Progenitor cell of endocrine pancreas (in vitro differentiated cells): ENCODE measurements at places on chromosomes 1 and 21.

DNA sequence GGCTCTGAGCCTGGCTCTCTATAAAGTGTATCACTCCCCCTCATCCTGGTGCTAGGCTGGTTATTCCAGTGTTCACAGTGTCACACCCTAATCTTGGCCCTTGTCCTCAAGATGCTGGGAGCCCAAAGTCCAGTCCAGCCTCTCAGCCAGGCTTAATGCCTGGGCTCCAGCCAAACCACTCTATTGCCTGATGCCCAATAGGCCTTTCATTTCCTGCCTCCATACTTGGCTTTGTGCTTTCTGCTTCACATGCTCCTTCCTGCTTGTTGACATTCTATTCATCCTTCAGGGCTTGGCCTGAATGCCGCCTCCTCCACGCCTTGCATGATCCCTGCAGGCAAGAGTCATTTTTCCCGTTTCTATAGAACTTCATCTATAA lies 1.7 kb downstream of the KLHDC8A start:
- no peak for DNase-seq

- DNase-seq, result no peak
Observed at GRCh38 chr1:37605806-37606474, 10.2 kb upstream of the GNL2 start.

GRCh38 chr1:200888349-200888838 lies 6.3 kb upstream of the INAVA start:
- DNase-seq, result no peak

DNA sequence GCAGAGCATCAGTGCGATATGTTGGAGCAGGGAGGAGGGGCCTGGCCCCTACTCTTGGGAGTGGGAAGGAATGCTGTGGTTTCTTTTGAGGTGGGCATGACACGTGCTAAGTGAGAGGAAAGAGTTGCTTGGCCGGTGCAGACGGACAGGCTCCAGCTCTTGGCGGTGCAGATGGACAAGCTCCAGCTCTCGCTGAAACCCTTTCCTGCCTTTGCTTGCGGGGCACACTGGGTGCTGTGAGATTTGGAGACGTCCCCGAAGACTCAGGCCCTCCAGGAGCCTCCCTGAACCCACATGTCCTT lies 15.9 kb downstream of the PDXK start:
- DNase-seq, result no peak

DNA sequence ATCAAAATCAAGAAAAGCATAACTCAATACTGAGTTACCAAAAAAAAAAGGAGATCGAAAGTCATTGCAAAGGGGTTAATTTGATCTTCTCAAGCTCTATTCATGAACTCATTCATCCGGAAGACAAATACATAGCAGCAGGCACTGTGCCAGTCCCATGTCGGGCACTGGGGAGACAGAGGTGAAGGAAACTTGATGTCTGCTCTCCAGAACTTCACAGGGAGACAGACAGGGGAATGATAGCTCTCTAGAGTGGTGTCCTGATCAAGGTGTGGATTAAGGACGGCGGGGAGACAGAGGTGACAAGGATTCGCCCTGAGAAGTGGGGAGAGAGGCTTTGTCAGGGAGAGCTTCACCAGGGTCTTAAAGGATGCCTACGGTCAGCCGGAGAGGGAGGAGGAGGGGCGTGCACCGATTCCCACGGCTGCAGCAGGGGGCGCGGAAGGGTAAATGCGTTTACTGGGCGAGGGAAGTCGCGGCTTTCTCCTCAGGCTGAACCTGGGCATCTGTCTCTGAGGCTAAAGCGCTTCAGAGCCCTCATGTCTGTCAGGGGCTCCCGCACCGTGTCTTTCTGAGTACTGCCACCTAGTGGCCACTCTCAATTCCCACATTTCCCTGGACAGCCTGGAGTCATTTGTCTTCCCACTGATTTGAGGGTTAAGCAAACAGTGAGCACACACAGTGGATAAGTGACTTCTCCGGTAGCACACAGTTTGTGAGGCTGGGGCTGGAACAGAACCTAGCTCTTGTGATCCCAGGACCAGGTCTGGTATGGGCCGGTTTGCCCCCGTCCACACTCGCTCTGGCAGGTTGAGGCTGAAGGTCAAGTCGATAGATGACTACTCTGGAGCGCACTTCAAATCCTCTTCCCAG lies 152.8 kb downstream of the TENT5C start:
- peak; percentile 83 for DNase-seq

- no peak for DNase-seq
Observed at GRCh38 chr1:55337801-55338447, 122.8 kb upstream of the USP24 start.

DNA sequence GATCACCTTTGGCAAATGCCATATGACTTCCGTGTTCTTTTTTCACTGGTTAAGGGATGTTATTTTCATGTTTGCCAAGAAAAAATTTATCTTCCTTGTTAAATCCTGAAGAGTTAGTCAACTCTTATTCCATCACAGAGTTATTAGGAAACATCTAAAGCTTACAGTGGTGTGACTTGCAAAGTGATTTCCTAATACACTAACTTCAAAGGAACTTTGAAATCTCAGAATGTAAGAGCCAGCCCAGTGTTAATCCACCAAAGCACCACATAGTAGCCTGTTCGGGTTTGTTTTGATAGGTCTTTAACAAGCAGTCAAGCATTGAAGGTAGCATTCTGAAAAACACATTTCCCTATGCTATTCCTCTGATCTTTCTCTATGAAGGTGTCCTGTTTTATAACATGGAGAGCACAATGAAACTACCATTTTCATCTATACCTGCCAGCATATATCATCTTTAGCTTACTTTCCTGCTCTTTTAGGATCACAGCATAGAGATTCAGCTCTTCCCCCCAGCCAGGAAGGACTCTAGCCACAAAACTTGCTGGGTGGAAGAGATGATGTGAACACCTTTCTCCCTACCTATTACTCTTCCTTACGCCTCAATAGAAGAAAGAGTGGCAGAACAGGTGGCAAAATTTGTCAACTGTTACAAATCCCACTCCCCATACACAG lies 82.4 kb upstream of the MAGI3 start:
- no peak for DNase-seq

DNA sequence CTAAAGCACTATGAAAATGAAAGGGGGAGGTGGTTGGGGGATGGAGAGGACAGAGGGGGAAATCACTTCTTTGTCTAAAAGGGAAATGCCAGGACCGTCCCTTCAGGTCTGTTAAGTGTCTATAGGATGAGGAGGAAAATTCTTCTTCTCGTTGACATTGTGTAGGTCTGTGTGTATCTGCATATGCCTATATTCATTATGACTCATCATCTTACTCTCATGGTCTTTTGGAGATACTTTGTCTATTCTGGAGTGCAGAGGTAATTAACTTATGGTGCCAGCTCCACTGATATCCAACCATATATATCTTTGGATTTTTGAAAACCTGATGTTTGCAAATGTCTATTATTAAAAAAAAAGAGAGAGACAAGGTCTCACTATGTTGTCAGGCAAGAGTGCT lies 143.7 kb downstream of the PBX1 start:
- no peak for DNase-seq

- no peak for DNase-seq
Observed at GRCh38 chr21:45588086-45588825, 46.0 kb upstream of the SLC19A1 start.

GRCh38 chr1:43619996-43620920 lies 29.7 kb upstream of the KDM4A start:
- no peak for DNase-seq

DNA sequence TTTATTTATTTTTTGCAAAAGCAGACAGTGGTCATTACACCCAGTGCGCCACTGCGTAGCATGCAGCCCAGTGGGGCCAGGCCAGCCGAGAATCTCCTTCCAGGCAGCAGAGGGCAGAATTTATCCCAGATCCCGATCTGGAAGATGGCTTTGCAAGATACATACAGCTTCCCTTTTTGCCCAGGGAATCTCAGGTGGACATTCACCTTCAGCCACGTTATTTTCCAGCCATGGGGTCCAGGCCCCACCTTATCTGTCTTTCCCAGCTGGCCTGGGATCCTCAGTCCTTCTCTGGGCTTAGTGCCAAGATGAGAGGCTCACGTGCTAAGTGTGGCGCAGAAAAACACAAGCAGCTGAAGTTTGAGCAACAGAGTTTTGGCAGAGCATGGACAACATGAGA lies 123.6 kb downstream of the AJAP1 start:
- no peak for DNase-seq

GRCh38 chr1:10708757-10709156 lies 87.7 kb downstream of the CASZ1 start:
- no peak for DNase-seq

DNA sequence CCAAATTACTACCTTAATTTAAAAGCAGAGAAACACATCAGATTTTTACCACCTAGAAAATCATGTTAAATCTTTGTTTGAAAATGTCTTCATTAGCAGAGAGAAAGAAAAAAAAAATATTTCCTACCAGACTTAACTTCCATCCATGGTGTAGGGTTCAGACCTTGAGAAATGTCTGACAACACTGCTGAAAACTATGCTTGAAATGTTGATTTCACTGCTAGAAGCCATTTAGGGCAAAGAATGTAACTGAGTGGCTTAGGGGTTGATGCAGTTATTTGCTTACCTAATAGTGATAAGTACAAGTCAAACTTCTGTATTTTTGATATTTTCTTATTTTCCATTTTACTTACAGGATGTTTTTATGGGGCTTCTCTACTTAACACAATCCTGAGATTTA lies 495.6 kb upstream of the NEGR1 start:
- DNase-seq, result no peak

DNA sequence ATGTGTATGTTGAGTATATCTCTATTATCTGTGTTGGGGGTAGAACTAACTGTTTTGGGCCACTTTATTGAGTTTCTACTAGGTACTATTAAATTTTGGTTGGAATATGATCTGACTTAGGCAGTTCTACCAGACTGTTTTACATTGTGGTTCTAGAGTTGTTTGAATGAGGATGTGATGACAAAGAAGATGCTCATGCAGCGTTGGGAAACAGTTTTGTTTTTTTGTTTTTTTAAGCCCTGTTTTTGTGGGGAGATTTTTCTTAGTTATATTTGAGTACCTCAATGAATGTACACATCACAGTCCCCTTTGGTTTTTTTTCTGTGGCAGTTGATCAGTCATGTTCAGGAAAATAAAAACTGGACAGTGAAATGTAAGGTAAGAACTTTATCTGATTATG lies 40.1 kb downstream of the TMED5 start:
- no peak for DNase-seq

GRCh38 chr1:5585256-5585655 lies 407.0 kb downstream of the NPHP4 start:
- no peak for DNase-seq

DNA sequence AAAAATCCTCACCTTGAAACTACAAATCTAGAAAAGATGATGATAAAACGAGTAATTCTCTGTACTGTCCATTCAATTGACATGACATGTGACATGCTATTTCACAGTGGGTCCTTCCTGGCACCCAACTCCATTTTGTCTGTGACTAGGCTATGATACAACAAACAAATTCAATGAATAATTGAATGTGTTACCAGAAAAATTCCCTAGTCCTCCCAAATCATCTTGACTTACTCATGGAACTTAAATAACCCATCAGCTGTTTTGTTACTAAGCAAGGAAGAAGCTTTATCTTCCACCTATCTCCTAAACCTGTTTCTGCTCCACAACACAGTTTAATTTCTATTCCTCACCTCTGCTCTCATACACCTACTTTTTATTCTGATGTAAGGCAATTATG lies 30.4 kb downstream of the B3GALNT2 start:
- DNase-seq, result no peak

DNA sequence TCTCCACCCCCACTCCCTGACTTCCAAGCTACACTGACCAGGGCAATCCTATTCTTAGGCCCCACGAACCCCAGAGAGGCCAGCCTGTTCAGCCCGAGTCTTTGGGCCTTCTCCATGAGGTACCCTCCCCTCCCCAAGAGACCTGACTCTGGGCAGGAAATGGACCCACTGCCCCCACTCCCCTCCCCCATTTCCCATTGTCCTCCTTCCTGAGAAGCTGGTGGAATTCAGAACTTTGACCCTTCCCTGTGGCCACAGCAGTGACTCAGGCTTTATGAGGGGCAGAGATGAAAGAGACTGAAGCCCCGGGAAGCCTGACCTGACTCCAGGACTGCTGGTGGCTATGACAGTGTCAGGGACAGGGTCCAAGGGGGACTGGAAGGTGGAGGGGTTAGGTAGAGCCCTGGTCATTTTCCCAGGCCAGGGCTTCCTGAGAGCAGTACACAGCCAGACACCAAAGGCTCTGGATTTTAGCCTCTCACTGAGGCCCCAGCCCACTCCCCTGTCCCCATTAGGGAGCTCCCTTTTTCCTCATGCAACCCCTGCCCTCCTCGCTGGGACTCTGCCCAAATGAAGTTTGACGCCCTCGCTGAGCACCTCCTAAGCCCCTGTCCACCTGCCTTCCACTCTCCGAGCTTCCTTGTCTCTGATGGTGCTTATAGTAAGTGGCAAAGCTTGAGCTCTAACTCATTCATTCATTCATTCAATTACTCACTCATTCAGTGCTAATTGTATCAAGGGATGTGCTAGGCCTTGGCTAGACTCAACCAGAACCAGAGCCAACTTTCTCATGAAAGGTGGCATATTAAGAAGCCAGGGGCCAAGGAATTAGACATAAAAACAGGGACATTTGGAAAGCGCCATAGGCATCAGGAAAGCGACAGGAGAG lies 3.0 kb downstream of the CRYBG2 start:
- DNase-seq, result no peak

- no peak for DNase-seq
Observed at GRCh38 chr1:156495401-156496140, 5.0 kb downstream of the MEF2D start.

DNA sequence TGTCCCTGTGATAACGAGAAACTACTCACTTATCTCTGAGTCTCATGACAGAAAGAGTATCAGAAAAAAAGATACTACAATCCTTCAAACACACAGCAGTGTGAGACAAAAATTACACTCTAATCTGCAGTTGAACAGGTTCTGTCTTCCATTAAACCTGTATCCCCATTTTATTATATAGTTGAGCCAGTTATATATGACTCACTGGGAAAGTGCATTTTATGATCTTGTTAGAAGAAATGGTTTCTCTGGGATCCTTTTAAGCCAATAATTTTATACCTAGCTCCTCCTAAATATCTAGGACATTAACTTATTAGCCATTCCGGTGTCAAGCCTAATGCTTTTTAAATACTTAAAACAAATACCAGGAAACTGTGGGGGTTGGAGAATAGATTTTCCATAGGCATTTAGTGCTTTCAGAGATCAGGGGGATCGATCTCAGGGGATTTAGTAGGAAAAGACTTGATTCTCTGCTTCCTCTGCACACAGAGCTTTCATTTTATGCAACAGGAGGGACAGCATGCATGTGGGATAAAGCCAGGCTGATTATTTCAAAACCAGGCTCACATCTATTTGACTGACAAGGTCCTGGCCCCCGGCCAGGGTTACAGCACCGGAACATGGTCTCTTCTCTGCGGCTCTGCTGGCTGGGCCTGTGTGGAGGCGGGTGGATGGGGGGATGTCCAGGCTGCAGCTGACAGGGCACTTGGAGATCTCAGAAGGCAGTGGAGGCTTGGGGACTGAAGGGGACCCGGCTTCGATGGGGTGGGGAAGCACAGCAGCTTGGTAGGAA lies 310.6 kb downstream of the DISC1 start:
- no peak for DNase-seq

DNA sequence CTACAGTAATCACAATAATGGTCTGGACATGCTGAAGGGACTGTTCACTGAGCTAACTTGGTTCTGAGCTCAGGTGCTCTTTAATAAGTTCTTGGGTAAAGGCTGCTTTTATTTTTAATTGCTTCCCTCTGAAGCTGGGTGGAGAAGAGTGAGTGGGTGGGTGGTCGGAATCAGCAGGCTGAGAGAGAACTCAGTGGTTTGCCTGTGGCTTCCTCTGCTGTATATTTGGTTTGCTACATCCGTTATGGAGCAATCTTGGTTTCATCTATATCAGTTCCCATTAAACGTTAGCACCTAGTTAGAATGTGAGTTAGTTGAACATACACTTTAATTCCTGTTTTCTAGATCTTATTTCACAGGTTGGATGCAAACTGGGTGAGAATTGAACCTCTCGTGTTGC lies 23.3 kb downstream of the CNIH4 start:
- DNase-seq, result no peak
